ENCODE measurements at places on chromosomes 6 and 20.

DNA sequence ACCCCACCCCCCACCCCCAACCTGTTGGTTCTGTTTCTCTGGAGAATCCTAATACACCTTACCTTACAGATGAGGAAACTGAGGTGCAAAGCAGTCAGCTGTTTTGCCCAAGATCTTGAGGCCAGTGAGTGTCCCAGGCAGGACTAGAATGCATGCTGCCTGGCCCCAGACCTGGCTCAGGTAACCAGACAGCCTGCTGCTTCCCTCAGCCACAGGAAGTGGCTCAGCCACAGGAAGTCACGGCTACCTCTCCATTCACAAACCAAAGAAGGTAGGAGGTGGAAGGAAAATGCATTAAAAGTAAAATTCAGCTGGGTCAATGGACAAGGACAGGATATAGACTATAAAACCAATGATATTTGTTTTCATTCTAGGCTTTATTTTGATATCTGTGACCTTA is 517.6 kb downstream of the CD83 start:
- DNase-seq: no peak

DNA sequence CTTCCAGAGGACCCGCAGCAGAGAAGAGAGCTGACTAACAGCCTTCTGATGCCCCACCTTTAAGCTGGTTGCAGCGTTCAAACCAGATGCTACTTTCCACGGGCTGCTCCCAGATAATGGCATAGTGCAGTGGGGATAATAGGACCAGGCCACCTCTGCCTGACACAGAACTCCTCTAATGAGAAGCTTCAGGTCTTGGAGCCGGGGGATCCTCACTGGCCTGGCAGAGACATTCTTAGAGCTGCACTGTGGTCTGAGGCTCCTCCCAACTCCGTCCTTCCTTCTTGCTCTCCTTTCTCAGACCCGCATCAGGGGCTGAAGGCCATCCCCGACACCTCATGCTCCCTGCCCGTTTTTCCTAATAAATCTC is 206.6 kb upstream of the MARCKS start:
- no peak for DNase-seq

DNA sequence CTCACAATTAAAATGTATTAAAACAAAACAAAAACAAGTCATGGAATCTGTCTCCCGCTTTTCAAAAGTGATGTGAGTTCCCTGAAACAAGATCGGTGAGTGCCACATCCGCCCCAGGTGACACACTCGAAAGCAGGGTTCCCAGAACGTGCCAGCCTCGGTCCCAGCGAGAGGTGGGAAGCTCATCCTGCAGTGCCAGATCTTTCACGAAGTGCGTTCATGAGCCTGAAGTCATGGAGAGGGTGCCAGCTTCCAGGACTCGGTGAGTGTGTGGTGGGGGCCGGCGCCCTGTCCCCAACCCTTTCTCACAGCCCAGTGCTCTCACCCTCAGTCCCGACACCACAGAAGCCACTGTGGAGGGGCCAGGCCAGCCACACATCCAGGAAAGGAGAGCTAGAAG is 127.4 kb downstream of the WDR27 start:
- DNase-seq: no peak

DNA sequence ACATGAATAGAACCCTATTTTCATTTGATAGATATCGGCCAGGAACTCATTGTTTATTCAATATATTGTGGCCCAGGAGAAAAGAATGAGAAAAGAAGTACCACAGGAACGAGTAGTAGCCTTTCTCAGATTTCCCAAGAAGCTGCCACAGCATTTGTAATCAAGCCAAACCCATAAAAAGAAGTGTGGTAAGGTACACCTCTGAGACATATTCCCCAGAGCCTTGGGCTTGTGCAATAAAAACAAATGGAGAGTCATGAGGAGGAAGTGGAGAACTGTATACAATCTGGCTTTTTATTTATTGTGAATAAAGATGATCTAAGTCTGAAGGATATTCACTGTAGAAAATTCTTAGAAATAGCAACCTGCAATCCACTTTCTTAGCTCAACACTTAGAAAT is 36.7 kb downstream of the KIF6 start:
- DNase-seq: no peak

GRCh38 chr6:22029171-22029570 is 267.7 kb downstream of the PRL start:
- DNase-seq: no peak

All from tibial nerve (tissue), 4 donors.